ENCODE measurements at places on chromosomes 7 and 10. TPM values are rescaled to one million over a fixed set of nuclear protein-coding genes. Genes with fewer than 3 reads are reported as not detected.

FAM221A gene
- total RNA-seq, result 0.58 TPM

MYO3A gene
- not detected for total RNA-seq

CRYGN gene
- total RNA-seq, result not detected

SFTPA1 gene
- not detected for total RNA-seq

PTPRZ1 gene
- total RNA-seq, result not detected

All from myometrial cell (primary cell).